ENCODE measurements at places on chromosomes 7 and 10.

DNA sequence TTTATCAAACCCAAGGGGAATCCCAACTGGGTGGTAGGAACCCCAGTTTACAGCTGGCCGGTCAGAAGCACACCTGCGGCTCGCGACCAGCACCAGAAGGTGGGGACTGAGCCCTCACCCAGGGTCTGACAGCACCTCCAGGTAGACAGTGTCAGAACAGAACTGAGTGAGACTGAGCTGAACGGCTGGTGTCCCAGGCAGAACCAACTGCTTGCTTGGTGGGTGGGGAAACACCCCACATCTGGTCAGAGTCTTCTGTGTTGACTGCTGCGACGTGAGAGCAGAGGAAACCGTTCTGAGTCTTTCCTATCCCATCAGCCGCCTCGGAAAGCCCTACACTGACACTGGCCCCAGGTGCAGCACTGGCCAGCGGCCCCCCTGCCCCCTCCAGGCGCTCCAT lies 160.7 kb downstream of the MAD1L1 start:
- no peak for DNase-seq

GRCh38 chr10:18610517-18610916 lies 40.9 kb downstream of the NSUN6 start:
- peak; percentile 65 for DNase-seq

- no peak for DNase-seq
Observed at GRCh38 chr7:156389116-156389692, 251.4 kb upstream of the RNF32 start.

- no peak for DNase-seq
Observed at GRCh38 chr7:88278881-88279280, 27.8 kb downstream of the STEAP4 start.

DNA sequence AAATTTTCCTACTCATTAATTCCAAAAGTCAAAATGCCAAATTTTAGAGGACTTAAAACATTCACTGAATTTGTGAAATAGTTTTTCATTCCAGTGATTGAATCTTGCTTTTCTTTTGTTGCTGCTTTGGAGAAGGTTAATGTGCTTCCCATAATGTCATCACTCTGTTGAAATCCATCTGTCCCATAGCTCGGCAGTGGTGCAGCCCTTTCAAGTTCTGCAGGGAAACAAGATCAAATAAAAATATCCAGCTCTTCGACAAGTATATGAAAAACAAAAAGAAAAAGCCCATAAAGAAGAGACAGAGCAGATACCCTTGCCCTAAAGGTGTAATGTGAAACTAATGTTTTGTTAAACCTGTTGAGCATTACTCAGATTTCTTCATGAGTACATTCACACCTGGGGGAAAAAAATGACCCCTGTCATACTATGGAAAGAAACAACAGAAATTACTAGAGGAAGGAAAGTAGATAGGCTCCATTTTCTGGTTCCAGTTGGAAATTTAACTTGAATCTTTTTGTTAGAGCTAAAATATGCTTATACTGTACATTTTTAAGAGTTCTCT lies 35.1 kb downstream of the AGR3 start:
- no peak for DNase-seq

- DNase-seq = no peak
Observed at GRCh38 chr7:16365177-16365576, 56.2 kb downstream of the CRPPA start.

DNA sequence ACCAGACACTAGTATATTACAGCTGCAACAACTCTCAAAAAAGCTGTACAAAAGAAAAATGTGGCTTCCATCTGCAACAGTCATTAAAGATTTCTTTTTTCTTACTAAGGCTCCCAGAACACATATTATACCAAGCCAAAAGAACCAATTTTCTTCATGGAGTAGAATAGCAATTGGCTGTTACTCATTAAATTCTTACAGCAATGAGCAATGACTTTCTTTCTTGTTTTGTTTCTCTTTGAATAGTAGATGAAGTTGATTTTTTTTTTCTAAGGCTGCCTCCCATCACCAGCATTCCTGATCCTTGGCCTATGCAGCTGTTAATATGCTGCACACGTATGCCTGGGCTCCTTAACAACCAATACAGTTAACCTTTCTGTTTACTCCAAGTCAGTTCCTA lies 36.6 kb upstream of the SPOCK2 start:
- DNase-seq = no peak

DNA sequence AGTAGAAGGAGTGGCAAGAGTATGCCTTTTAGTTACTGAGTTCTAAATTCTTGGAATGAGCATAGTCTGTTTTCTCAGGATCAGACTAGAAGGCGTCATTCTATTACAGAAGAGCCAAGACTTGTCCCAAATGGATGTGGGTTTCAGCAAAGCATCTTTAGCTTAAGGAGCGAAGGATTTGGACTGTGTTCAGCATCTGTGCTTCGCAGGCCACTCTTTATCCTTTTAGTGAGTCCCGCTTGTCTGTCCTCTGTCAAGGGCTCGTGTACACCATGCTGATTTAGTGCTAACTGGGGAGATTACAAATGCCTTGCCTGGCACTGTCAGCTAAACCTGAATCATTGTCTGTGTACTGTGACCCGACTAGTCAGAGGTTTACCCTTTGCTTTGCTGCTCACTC lies 465.7 kb downstream of the AUTS2 start:
- no peak for DNase-seq

- DNase-seq = no peak
Observed at GRCh38 chr10:26423722-26424121, 14.4 kb upstream of the APBB1IP start.

DNA sequence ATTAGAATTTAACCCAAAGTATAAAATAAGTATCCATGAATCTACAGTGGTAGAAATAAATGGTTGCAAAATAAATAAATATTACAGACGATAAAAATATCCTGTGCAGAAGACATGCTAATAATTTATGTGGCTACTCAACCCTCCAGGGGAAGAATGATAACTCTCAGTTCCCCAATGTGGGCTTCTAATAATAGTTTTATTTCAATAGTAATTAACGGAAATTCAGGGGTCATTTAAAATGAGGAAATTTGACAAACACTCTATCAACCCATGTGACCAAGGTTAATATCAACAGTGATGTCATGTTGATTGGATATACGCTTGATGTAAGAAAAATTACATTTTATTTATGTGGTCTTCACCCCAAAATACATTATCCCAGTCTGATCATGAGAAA lies 1082.6 kb upstream of the LRRTM3 start:
- DNase-seq = no peak

DNA sequence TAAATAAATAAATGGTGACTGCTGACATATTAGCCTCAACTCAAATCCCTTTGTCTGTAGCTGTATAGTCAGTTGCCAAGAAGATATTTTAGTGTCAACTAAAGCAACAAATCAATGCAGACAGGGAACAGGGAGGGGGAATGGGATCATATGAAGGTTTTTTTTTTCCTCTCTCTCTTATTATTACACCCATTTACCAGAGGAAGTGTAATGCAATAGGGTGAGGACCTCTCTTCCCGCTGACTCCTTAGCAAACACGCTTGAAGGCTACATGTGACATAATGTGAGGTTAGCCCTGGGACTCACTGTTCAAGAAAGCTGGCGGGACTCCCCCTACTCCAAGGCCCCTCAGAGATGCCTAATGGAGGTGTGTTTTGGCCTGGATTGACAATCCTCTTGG lies 88.2 kb downstream of the CHRM2 start:
- no peak for DNase-seq

DNA sequence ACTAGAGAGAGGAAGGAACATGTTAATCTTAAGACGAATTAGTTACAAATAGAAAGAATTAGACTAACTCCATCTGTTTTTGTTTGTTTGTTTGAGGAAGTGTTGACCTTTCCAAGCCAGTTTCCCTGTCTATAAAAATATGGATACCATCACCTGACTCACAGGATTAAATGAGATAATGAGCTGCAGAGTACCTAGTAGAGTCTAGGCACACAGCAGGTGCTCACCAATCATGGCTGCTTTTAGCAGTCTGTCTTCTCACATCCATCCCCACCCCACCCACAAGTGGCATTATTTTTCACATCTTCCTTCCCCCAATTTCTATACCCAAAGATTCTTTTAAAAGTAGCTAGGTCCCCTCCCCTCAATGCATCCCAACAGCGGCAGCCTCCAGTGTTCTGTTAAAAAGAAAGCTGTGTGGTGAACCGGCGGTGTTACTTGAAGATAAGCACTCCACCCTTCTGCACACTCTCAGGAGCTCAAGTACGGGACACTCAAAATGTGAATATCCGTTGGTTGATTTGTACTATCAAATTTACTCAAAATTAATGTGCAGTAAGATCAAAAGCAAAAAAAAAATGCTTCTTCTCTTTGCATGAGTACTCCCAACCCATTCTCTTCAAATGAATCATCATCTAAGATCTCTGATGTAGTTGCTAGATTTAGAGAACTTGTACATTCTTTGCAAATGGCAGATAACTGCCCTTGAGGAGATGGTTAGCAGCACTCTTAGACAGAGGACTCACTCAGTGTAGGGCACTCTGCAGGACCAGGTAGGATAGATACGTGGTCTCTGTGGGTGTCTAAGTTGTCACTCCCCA lies 145.4 kb upstream of the ASAH2 start:
- DNase-seq = no peak

GRCh38 chr7:92767437-92767836 lies 68.9 kb downstream of the CDK6 start:
- DNase-seq = peak; percentile 36

DNA sequence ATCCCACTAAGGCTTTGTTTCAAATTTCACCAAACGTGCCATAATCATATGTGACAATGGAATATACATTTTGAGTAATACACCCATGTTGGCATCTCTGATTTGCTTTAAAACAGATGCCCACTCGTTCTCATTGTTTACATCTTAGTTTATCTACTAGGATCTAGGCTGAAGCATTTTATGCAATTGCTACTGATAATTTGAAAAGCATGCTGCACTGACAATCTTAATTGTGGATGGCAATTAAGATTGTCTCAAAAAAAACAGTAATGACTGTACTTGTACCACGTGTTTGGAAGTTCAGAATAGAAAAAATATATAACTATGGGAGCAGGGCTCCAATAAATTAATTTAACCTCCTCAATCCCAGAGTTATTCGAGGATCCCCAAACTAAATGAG lies 136.8 kb downstream of the CRPPA start:
- no peak for DNase-seq

DNA sequence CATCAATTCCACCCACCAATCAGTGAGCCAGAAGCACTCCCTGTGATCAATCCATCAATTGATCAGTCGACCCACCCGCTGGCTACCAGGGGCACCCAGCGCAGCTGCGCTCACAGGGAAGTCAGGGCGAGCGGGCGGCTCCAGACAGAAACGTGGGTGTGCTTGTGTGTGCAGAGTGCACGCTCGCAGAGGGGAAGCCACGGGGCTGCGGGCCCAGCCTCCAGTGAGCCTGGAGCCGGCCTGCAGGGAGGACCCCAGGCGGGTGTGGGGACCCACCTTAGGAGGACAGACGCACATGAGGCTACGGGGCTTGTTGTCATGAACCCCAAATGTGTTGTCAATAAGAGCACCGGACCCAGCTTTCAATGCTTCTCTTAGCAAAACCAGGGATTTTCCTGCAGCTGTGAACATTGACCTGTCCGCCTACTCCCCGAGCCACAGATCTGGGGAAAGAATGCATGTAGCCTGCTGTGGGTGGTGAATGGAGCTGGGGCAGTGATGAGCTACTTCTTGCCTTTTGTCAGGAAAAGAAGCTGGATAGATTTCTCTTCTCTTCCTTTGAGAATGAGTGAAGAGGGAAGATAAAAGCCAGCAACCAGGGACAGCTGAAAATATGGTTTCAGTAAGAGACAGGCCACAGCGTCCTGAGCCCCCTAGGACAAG lies 497.8 kb downstream of the DNAJB6 start:
- DNase-seq = no peak
